ENCODE measurements at places on chromosomes 12 and 14.

DNA sequence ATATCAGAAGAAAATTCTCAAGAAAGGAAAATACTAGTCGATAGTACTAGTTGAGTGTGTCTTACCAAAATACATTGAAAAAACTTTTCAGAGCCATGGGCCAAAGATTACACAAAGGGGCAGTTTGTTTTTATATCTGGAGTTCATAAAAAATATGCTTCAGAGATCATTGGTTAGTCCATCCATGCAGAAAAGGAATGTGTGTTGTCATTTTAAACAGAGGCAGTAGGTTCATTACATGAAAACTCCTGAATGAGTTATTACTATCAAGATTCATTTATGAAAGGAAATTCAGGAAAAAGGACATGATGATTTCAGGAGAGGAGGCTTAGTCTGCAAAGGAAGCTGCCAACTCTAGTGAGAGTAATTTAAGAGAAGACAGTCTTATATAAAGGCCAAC, 354.8 kb downstream of the AEBP2 start:
- no peak for DNase-seq

GRCh38 chr12:83216230-83216629, 529.5 kb downstream of the TMTC2 start:
- DNase-seq, result no peak

- DNase-seq, result no peak
Observed at GRCh38 chr12:71448150-71448581, 8.6 kb downstream of the LGR5 start.

- DNase-seq, result no peak
Observed at GRCh38 chr12:44358636-44359035, 517.5 kb downstream of the NELL2 start.

GRCh38 chr12:94031763-94032162, 116.6 kb upstream of the PLXNC1 start:
- DNase-seq, result no peak

GRCh38 chr12:96364092-96364700, 36.0 kb downstream of the CDK17 start:
- DNase-seq, result no peak

GRCh38 chr12:99067171-99067785, 422.2 kb downstream of the APAF1 start:
- no peak for DNase-seq

GRCh38 chr12:59580050-59580449, 15.8 kb upstream of the SLC16A7 start:
- no peak for DNase-seq

DNA sequence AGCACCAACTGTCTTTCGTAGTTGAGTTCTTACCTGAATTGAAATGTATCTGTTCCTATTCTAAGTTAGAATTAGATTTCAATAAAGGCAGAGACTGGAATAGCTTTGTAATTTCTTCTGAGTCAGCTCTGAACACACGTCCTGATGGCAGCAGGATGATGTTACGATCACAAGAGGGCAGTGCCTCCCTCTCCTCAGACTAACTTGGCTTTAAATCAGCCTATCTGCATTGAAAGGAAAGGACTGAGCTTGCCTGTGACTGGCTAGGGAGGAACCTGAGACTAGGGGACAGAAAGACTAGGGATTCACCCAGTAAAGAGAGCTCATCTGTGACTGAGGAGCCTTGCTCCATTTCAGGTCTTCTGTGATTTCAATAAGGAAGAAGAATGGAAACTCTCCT, 323.7 kb upstream of the OR4E1 start:
- peak; percentile 21 for DNase-seq

- no peak for DNase-seq
Observed at GRCh38 chr14:22276913-22277816, 311.9 kb downstream of the DAD1 start.

DNA sequence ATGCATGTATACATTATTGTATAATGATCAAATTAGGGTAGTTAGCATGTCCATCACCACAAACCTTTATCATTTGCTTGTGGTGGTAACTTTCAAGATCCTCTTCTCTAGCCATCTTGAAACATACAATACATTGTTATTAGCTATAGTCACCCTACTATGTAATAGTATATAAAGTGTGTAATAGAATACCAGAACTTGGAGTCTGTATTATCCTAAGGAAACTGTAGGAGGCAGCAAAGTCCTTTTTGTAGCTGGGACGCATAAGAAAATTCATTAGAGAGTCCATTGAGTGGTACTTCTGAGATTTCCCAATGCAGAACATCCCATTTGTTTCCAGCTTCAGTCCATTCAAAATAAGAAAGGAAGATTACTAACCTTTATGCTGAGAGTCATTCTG, 325.9 kb upstream of the LRFN5 start:
- DNase-seq, result no peak

DNA sequence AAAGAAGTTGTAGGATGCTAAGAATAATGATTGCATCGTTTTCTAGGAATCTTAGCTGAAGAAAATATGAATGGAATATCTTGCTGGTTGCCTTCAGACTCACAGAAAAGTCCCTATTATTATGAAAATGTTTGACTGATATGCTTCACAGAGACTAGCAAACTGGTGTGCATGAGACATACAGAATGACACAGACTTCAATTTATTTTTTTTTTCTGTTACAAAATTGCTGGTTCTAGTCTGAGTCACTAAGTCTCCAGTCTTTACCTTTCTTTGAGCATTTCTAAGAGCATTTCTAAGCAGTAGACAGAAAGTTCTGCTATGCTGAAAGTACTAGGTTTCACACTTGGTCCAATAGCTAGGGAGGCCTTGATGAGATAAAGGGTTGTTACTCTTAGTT, 377.6 kb upstream of the ATP2B1 start:
- peak; percentile 45 for DNase-seq

GRCh38 chr12:31026202-31026601, 47.5 kb upstream of the DDX11 start:
- peak; percentile 97 for DNase-seq

GRCh38 chr14:102659797-102660196, 67.3 kb downstream of the RCOR1 start:
- DNase-seq, result no peak

- no peak for DNase-seq
Observed at GRCh38 chr14:101556566-101557320, 4.6 kb upstream of the DIO3 start.

DNA sequence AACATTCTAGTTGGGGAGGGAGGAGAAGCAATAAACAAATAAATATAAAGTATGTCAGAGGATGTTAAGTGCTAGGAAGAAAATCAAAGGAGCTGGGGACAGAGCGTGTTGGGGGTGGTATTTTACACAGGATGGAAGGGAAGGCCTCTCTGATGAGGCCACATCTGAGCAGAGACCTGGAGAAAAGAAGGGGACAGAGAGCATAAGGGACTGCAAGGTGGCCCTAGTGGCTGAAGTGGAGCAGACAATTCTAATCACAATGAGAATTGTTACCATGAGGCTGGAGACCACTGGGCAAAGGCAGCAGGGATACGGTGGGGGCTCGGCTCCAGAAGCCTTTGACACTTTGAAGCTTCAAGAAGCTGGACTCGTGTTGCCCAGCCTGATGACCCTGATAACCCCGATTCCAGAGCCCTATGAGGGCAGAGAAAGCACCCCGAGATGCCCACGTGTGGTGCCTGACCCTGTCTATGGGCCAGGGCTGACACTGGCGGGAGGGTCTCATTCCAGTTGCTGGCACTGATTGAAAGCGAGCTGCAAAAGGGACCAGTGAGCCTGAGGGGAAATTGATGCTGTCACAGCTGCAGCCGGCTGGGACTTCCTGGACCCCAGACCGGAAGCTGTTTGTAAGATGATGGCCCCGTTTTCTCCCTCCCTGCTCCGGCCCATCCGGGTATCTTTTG, 169.1 kb downstream of the RBM19 start:
- no peak for DNase-seq

DNA sequence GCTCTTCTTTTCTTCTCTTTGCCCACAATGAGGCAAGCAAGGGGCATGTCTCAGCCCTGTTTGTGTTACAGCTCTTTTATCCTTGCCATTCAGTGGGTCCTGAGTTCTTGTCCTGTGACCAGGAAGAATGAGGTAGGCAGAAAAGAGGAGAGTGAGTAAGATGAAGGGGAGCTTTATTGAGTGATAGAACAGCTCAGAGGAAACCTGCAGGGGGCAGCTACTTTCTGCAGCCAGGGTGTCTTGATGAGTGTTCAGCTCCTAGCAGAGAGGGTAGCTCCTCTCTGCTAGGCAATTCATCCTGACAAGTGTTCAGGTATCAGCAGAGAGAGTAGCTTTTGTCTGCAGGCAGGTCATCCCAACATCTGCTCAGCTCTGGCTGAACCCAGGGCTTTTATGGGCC, 41.0 kb downstream of the HSD17B6 start:
- DNase-seq, result no peak

- DNase-seq, result peak; percentile 84
Observed at GRCh38 chr12:119229837-119230236, 51.1 kb downstream of the HSPB8 start.

GRCh38 chr12:76047742-76048141, 16.2 kb upstream of the PHLDA1 start:
- no peak for DNase-seq

- no peak for DNase-seq
Observed at GRCh38 chr12:29752121-29752520, 31.6 kb downstream of the TMTC1 start.

- no peak for DNase-seq
Observed at GRCh38 chr14:42378880-42379279, 772.2 kb downstream of the LRFN5 start.

- DNase-seq, result no peak
Observed at GRCh38 chr14:50656776-50657175, 11.3 kb downstream of the SAV1 start.

- no peak for DNase-seq
Observed at GRCh38 chr12:52862023-52862422, 13.2 kb upstream of the KRT78 start.

DNA sequence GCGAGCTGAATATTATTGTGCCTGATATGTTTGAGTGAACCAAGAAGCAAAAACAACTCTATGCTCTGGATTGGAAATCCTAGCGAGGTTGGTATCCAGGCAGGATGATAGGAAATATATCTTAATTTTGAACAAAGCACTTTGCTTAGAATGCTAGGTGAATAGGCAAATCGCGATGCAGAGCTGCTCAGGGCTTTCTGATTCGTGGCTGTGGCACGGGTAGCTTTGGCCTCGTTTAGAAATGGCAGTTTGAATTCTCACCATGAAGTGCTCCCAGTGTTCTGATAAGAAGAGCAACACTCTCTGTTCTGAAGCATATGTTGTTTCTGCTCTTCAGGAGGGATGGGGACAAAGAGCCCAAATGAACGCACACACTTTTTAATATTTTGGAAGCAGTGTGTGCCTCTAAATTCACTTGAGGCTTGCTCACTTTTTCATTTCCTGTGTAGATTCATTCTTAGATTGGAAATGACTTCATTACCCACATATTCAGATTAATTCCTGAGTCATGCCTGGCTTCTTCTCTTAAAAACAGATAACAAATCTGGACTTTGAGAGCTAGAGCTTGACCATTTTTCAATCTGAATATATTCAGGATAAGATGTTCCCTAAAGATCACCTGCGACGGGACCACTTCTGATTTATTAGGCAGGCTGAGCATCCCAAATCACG, 200.9 kb downstream of the RPAP3 start:
- no peak for DNase-seq

- DNase-seq, result no peak
Observed at GRCh38 chr14:32764131-32764530, 174.5 kb upstream of the NPAS3 start.

DNA sequence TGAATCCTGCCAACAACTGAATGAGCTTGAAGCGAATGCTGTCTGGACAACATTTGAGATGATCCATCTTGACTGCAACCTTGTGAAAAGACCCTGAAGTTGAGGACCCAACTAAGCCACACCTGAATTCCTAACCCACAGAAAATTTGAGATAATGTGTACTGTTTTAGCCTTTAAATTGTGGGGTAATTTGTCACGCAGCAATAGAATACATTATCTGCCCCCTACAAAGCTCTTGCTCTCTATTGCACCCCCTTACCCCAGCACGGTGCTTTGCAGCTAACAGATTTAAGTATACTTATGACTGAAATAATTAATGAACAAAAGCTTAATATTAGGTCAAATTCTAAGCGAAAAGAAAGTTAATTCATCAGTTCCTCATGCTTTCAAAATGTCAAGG, 1.6 kb downstream of the POLE2 start:
- DNase-seq, result no peak

DNA sequence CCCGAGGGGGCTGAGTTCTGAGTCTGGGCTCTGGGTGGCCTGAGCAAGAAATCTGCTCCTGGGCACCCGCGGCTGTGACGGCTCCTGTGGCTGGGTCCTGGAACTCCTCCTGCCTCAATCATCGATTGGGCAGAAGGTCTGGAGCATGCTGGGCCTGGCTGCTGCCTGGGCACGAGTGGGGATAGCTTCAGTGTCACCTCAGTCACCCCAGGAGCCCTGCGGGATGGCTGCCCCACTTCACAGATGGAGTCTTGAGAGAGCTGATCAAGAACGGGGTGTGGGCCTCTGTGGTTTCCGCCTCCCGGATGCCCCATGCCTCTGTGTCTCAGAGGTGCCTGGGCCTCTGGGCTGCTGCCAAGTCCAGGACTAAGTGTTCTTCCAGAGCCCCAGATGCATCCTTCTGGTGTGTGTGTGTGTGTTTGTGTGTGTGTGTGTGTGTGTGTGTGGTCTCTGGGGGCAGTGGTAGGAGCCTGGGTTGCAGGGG, 185.6 kb upstream of the C14orf180 start:
- DNase-seq, result no peak

DNA sequence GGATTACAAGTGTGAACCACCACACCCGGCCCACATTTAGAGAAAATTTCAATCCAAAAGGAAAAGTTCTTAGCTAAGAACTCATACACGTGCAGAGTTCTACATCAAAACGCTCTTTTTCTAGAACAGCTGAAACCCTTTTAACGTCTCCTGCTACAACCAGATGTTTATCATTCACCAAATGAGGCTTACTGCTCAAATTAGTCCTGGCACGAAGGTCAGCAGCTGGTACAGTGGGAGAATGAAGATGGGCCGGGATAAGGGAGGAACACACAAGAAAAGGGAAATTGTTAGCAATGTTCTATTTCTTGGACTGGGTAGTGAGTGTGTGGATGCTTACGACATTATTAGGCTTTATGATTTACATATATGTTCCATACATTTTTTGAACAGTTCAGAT, 37.2 kb downstream of the PRKAB1 start:
- no peak for DNase-seq

DNA sequence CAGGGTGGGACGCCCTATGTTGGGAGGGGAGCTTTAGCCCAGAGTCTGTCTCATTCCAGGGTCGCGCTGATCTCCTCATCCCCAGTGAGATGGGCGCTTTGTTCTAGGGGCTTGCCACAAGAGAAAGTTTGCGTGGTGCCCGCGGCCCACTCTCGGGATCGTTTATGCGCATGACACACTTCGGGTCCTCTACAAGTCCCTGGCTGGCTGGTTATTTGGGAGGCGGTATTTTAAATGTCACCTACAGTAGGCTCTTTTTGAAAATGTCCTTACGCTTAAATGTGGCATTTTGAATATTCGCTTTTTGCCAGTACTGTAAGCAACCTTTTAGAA, 541 bp downstream of the GOLT1B start:
- DNase-seq, result no peak

Measured in trophoblast cell (in vitro differentiated cells and primary cell).